ENCODE measurements at places on chromosomes 3 and 15.

DNA sequence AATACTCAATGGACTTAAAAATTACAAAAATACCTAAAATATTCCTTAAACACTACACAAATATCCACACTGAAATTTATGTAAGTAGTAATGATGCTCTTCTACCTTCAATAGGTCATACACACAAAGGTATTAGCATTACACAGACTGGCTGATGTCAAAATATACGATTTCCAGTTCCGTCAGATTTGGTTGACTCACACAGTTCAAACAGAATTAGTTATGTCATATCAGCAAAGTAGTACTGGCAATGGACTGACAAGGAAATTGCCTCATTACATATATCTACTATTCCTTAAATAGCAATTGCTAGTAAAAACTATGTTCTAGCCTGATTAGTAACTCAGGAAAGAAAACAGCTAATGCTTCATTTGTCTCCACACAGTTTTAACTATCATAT lies 70.8 kb downstream of the ADAM10 start:
- no peak for DNase-seq

DNA sequence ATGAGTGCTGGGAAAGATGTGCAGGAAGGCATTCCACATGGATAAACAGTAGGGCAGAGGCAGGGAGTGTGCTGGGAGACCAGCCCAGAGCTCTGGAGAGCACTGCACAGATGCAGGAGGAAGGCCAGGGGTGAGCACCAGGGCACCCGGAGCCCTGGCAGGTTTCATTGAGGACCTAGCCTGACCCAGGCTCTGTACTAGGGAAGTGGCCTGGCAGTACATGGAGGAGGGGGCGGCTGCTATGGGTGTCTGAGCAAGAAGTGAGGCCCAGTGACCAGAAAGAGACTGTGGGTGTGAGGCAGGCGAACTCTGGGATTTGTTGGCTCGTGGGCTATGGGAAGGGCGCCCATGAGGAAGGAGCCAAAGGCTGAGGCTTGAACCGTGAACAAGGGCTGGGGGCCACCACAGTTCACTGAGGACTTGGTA lies 139.1 kb downstream of the DNAJB8 start:
- DNase-seq = no peak

DNA sequence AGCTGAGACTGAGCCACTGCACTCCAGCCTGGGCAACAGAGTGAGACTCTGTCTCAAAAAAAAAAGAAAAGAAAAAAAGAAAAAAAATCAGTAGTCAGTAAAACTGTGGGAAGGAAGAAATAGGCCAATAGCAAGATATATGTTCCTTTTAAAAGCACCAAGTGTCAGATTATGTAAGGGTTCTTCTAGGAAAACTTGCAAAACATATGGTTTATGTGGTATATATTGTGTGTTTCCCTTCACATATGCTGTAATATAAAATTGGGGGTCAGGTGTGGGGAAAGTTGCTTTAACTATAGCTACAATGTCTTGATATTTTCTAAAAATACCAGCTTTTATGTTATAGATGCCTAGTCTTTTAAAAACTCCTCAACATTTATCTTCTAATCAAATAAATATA lies 64.6 kb downstream of the ESYT3 start:
- no peak for DNase-seq

DNA sequence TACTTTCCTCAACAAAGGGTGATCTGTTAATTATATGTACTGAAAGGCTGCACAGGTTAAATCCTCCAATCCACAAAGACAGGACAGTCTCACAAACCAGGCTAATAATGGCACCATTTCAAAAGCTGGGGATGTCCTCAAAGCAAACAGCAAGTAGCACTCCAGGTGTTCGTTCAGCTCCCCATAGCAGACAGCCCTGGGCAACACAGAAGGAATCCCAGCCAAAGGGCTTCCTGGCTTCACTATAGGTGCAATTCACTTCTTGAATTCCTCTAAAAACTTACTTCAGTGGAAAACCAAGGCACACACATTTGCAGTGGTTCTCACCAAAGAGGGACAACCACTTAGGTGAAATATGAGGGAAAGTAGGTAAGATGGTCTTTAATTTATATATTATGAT lies 166.7 kb downstream of the CTNNB1 start:
- no peak for DNase-seq

GRCh38 chr15:100211855-100212850 lies 129.6 kb downstream of the ADAMTS17 start:
- no peak for DNase-seq

DNA sequence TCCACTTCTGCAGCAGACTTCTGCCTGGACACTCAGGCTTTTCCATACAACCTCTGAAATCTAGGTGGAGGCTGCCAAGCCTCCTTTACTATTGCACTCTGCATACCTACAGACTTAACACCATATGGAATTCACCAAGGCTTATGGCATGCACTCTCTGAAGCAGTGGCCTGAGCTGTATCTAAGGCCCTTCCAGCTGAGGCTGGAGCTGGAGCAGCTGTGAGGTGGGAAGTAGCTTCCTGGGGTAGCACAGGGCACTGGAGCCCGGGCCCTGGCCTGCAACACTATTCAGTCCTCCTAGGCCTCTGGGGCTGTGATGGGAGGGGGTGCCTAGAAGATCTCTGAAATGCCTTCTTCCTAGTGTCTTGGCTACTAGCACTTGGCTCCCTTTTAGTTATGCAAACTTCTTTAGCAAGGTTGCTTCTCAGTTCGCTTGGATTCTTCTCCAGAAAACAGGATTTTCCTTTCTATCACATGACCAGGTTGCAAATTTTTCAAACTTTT lies 186.6 kb upstream of the RORA start:
- no peak for DNase-seq

All from activated T-helper 9 cell treated with anti-CD3 and anti-CD28 coated beads, Interleukin-2, amount 50 U/mL, for 16 hours (primary cell).